ENCODE measurements at places on chromosomes 11 and 22. TPM values are rescaled to one million over a fixed set of nuclear protein-coding genes. Genes with fewer than 3 reads are reported as not detected.

GRCh38 chr22:50676180-50676636 lies 3.6 kb downstream of the SHANK3 start:
- no peak for DNase-seq

DNA sequence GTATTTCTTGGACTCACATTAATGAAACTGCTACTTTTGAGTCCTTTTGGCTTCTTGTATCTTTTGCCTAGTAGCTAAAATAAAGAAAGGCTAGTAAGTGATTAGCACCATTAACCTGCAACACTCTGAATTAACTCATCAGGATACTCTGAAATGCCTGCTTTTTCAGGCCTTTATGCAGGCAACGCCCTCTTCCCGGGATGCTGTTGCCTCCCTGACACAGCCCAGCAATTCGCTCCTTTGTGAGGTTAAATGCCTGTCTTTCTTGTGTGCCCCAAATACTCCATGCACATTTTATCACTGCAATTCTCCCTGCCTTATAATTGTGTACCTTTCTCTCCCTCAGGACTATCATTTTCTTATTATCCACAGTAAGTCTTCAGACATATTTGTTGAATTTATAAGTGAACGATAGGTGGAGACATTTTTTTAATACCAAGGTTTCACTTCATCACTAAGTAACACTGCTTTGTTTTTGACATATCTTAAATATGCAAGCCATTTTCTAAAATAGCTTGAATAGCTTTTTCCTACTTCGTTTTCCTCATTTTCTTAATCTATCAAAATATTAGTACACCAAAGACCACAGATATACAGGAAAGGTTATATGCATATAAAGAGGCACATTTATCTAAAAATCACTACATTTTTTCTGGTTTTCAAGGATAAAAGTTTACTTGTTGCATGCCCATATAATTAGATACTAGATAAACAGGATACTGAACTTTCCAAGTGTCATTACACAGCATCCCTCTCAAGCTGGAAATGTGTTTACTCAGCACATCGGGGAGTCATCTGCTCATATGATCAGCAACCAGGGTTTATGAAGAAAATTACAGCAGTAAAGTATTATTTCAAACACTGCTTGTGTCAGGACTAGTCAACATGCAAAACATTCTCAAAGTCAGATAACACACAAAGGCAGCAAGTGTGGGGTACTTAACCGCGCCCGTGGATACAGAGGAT lies 48.5 kb upstream of the DDI1 start:
- DNase-seq, result no peak

- no peak for DNase-seq
Observed at GRCh38 chr11:78380615-78381051, 37.0 kb downstream of the GAB2 start.

- DNase-seq, result no peak
Observed at GRCh38 chr11:64843686-64844329, 645 bp downstream of the CDC42BPG start.

CAPN1 gene
- 167 TPM for total RNA-seq

GNAZ gene
- total RNA-seq, result 0.28 TPM

MSANTD4 gene
- 14.7 TPM for total RNA-seq

All from activated CD4-positive, alpha-beta memory T cell treated with anti-CD3 and anti-CD28 coated beads, Interleukin-2, amount 10 ng/mL, durations not matched to agents 7 days and 5 days (primary cell).